Astrocyte (in vitro differentiated cells and primary cell): ENCODE measurements at places on chromosomes 1 and 21.

GRCh38 chr21:44889625-44890337, 16.3 kb upstream of the PTTG1IP start:
- DNase-seq: no peak

DNA sequence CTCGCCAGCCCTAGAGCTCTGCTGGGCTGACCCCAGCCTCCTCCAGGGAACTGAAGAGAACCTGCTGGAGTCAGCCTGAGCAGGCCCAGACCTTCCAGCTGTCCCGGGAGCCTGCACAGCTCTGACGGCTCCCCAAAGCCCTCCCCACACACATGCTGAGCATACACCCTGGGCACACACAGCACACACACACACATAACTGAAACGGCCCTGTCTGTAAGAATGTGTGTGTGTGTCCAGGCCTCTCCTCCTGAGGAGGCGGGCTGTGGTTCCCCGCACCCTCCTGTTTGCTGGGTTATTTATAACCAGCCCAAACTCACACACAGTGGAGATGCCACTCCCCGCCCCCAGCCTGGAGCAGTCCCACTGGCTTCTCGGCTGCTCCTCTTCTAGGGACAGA, 20.2 kb downstream of the SDC3 start:
- DNase-seq: peak; percentile 98

DNA sequence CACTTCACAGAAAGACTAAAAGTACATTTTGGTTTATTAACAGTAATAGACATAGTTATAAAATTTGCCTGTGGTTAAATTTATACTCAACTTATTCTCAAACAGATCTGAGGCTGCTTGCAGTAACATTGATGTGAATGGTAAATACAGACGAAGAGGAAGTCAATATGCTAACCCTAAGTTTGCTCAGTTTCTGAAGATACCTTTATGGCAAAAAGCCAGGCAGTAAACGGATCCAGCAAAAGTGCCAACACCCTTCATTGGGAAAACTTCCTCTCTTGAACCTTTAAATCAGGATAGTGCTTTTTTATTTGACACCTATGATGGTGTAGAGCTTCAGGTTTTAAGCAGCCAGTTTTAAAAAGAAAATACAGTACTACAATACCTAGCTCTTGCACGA, 16.6 kb upstream of the CCDC181 start:
- no peak for DNase-seq

DNA sequence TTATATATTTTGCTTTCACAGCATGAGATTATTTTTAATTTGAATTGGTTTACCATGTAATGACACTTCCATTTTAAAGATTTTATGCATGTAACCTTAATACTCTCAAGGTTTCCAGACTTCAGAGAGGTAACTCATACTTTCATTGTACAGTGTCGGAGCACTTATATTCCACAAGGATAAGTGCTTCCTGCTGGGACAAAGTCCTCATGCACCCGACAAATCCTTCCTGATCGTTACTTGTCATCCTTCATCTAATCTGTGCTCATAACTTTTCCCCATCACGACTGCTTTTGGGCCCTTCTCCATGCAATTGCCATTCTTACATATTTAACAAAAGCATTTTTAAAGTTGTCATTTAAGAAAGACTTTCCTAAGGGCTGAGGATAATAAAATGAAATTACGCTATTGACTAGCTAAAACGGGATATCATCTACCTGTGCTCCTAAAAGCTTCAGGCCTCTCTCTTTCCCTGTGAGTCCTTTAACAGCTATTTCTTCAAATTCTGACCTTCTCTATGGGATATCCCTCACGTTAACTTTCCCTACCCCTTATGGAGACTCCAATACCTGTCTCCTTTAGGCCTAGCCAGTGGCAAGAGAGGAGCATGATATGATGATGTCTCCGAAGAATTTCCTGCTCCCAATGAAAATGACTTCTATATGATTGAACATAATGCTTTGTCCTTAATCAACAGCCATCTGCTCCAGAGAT, 59.3 kb downstream of the NCAM2 start:
- DNase-seq: no peak

DNA sequence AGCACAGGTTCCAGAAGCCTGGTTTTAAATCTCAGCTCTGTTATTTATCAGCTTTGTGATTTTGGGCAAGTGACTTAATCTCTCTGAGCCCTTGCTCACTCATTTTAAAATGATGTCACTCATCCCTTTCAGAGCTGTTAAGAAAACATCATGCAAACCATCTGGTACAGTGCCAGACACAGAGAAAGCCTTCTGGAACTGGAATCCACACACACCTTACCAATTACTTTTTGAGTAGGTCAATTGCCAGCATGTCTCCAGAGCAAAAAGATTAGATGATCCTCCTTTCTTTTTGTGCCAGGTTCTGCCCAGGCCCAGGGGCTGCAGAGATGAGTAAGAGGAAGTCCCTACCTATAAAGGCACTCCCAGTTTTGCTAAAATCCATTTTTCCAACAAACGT, 61.3 kb downstream of the ROR1 start:
- DNase-seq: no peak

DNA sequence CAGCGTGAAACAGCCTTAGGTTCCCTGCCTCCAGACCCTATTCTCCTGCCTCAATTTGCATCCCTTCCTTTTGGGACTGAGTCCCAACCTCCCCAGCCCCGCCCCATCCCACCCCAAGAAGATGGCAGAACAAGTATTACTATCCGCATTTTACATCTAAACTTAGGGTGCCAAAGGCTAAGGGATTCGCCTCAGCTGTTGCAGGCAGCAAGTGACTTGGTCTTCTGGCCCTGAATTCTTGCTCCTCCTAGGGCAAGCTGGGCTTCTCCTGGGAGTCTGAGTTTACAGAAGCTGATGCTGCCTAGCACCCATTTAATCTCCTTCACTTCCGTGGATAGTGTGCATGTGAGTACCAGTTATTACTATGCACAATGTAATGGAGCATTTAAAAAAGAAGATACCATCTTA, 161.3 kb upstream of the NR5A2 start:
- DNase-seq: no peak

GRCh38 chr1:36599828-36600227, 117.1 kb upstream of the CSF3R start:
- DNase-seq: no peak

DNA sequence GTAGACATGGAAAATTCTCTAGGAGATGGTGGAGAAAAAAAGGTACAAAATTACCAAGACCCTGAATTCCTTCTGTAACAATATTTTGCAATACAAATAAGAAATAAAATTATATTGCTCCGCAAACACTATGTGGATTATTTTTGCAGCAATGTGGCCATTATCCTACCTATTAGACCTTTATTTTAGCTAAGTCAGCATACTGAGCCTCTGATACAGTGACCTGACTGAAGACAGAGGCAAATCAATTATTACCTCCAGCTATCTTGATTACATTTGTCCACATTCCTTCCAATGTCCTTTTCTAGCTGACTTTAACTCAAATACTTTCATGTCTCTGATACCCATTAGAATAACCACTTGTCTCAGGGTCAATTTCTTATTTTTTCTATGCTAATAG, 610.9 kb downstream of the LRRIQ3 start:
- no peak for DNase-seq

GRCh38 chr1:47839433-47839760, 157.8 kb downstream of the TRABD2B start:
- no peak for DNase-seq

DNA sequence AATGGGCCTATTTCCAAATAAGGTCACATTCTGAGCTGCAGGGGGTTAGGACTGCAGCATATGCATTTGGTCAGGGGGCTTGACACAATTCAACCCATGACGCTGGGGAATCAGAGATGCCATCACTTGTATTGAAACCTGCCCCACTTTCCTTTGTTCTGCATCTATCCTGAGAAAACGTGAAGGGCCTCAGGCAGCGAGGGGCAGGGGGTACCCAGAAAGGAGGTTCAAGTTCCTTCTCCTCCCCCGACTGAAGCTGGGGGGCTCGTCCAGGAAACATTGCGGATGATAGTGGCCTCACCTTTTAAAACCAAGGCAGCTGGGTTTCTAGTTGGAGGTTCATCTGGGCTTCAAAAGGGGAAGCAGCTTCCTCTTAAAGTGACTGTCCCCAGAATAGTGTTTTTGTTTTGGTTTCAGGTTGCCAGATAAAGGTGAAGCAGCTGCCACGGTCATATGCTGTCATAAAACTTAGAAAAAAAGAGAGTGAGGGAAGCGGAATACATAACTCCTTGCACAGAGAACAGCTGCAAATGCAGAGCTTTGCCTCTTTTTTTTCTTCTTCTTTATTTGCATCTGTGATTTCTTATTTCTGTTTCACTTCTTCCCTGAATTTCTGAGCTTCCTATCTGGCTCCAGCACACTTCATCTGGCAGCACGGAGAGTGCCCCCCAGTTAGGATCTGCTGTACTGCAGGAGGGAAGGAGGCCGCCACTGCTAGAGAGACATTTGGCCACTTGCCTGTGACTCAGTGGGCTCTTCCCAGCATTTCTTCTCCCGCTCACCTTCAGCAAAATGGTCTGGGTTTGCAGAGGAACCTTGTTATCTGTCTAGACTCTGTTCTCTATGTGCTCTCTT, 142.0 kb downstream of the AJAP1 start:
- DNase-seq: no peak

DNA sequence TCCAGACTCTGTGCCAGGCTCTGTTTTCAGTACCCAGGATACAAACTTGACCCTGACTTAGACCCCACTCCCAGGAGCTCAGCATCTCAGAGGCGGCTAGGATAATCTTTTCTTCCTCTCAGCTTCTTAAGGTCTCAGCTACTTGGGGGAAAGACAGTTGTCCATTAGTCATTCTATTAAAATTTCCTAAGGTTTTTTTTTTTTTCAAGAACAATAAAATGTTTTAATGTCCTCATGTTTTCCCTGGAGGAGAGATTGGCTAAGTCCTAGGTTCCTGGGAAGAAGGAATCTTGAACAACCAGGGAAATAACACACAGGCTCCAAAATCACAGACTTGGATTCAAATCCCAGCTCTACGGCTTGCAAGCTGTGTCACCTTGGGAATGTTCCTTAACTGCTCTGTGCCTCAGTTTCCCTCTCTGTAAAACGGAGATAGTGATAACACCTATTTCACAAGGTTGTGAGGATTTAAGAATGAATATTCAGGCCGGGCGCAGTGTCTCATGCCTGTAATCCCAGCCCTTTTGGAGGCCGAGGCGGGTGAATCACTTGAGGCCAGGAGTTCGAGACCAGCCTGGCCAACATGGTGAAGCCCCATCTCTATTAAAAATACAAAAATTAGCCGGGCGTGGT, 33.0 kb downstream of the CDK18 start:
- no peak for DNase-seq

- DNase-seq: no peak
Measured at GRCh38 chr1:66258404-66259105, 275.4 kb upstream of the SGIP1 start.
